ENCODE measurements at places on chromosomes 1 and 21.

GRCh38 chr1:24535021-24535424 is 20.9 kb upstream of the NCMAP start:
- no peak for DNase-seq

GRCh38 chr1:62904856-62905225 is 120.9 kb downstream of the ATG4C start:
- DNase-seq: no peak

- DNase-seq: no peak
These were observed 25.8 kb downstream of the EXOC8 start for GRCh38 chr1:231311720-231312431.

DNA sequence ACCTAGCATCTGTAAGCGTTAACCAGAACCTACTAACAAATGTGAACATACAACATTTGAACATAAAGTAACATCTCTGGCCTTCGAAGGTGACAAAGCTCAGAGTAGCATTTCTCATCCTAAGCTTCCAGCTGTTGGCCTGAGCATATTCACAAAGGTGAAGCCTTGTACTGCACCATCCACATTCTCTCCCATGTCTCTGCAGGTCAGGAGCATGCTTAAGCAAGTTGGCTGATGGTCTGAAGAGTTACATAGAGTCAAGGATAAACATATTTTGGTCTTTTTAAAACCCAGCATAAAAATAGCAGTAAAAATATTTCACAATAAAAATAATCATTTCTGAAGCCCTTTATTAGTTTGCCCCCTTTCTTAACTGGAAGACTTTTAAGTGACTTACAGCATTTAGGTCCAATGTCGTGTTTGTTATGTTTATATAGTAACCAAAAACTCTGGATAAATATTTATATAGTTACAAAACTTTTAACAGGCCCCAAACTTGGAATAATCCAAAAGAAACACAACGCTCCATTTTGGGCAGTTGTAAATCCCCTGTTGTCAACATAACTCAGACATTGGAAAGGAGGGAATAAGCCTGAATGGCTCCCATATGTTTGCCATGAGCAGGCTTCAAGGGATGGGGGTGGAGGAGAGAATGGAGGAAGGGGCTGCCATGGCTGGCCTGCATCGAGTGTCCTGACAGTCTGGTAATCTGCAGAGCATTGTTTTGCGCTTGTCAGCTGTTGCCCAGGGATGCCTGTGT is 42.8 kb upstream of the ENAH start:
- DNase-seq: peak; percentile 76

- DNase-seq: no peak
These were observed 73.1 kb downstream of the KIF1B start for GRCh38 chr1:10283318-10283984.

- no peak for DNase-seq
These were observed 27.6 kb downstream of the SPATA21 start for GRCh38 chr1:16409536-16410152.

GRCh38 chr1:46575300-46575699 is 23.9 kb upstream of the KNCN start:
- DNase-seq: no peak

DNA sequence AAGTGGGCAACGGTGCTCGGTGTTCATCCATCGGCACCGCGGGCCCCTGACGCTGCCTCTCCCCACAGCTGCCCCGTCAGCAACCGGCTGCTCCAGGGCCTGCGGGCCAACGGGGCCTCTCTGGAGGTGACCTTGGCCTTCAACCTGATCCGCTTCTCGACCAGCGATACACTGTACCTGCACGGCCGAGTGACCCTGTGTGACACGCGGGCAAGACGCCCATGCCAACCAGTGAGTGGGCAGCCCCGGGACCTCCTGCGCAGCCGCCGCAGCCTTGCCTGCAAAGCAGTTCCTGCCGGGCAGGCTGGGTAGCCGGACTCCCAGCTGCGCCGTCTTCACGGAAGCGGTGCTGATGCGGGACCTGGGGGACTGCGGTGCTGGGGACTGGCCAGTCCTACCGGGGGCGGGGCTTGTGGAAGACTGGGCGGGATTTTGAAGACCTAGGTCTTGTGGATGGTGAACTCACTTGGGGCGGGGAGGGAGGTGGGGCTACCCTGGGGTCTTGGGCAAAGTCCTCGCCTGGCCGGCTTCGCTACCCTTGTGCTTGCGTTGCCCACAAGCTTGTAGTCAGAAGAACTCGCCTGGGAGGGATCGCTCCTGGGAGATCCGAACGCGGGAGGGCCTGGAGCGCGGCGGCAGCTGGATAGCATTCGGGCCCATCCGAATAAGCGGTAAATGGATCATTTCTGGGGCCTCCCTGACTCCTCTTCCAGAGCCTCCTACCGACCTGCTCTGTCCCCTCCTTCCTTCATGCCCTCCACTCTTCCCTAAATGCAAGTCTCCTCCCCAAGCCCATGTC is 8.8 kb upstream of the CEP85 start:
- no peak for DNase-seq

DNA sequence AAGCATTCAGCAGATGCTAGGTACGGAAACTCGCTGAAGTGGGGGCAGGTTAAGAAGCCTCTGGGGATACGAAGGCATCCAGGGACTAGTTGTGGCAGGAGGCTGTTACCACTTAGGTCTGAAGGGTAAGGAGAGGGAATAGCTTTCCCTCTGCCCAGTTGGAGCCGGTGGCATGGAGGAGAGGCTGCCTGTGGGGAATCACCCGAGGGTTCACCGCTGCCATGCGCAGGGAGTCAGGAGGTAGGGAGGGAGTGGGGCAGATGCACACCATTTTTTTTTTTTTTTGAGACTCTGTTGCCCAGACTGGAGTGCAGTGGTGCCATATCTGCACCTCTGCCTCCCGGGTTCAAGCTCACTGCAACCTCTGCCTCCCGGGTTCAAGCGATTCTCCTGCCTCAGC is 6.1 kb downstream of the PCSK9 start:
- DNase-seq: no peak

GRCh38 chr1:106952776-106953175 is 103.7 kb upstream of the PRMT6 start:
- peak; percentile 22 for DNase-seq

- no peak for DNase-seq
These were observed 4.2 kb downstream of the HTR6 start for GRCh38 chr1:19668888-19669287.

- no peak for DNase-seq
These were observed 1.1 kb downstream of the PUSL1 start for GRCh38 chr1:1309251-1310108.

GRCh38 chr1:118563981-118564951 is 379.2 kb upstream of the SPAG17 start:
- no peak for DNase-seq

DNA sequence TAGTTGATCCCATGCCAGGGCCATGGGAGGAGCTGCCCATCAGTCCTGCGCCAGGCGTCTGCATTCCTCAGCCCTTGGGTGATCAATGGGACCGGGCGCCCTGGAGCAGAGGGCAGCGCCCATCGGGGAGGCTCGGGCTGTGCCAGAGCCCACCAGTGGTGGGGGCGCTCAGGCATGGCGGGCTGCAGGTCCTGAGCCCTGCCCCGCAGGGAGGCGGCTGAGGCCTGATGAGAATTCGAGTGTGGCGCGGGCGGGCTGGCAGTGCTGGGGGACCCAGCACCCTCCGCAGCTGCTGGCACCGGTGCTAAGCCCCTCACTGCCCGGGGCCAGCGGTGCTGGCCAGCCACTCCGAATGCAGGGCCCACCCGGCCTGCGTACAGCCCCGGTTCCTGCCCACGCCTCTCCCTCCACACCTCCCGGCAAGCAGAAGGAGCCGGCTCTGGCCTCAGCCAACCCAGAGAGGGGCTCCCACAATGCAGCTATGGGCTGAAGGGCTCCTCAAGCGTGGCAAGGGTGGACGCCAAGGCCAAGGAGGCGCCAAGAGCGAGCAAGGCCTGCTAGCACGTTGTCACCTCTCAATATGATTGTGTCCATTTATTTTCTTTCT is 238.1 kb upstream of the OLFM3 start:
- DNase-seq: no peak

DNA sequence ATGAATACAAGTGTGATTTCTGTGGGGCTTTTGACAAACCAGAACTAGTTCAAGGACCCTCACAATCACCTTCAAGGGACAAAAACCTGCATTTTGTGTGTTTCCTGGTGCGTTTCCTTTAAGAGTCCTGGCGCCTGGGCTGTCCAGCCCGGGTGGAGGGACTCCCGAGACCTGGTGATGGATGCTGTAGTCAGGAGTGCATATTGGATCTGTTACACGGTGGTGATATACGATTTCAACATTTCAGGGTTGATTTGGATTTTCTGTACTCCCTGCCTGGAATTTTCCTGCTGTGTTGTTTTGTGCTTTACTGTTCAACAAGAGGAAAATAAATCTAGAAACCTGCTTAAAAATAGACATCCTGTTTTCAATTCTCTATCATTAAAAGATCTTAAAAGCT is 162.0 kb downstream of the KIF26B start:
- DNase-seq: no peak

DNA sequence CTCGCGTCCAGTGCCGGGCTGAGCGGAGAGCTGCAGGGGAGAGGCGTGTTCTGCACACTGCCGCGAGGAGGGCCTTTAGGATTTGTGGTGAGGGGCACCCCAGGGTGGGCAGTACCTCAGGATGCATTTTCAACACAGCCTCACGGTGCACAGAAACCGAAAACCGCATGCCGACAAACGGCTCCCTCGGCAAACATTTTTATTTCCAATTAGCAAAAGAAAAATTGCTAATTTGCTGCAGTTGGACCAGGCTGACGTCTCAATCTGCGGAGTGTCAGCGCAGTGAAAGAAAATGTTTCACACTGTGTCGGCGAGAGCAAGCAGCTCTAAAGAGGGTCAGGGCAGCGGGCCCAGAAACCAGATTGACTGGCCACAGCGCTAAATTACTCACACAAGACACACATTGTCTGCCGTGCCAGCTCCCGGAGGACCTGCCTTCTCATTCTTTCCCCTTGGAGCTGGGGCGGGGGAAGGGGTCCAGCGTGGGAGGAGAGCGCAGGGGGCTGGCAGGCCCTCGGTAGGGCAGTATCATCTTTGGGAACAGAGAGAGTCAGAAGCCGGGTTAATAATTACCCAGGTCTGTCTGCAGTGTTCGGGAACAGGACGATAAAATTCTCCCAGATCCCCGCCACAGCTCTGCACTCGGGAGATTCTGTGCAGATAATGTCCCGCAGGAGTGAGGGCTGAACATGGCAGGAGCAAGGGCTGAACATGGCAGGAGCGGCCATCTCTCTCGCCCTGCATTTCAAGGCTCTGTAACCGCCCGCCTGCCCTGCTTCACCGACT is 150.2 kb downstream of the PRDM16 start:
- DNase-seq: peak; percentile 87

DNA sequence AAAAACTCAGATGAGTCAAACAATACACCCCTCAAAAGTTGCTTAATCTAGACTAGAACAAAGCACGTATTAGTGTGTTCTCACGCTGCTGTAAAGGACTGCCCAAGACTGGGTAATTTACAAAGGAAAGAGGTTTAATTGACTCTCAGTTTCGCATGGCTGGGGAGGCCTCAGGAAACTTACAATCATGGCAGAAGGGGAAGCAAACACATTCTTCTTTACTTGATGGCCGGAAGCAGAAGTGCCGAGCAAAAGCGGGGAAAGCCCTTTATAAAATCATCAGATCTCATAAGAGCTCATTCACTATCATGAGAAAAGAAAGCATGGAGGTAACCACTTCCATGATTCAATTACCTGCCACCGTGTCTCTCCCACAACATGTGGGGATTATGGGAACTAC is 10.1 kb downstream of the JAM2 start:
- no peak for DNase-seq

GRCh38 chr1:237138551-237138950 is 96.6 kb downstream of the RYR2 start:
- DNase-seq: no peak

- DNase-seq: no peak
These were observed 72.2 kb upstream of the LYST start for GRCh38 chr1:235938709-235939479.

DNA sequence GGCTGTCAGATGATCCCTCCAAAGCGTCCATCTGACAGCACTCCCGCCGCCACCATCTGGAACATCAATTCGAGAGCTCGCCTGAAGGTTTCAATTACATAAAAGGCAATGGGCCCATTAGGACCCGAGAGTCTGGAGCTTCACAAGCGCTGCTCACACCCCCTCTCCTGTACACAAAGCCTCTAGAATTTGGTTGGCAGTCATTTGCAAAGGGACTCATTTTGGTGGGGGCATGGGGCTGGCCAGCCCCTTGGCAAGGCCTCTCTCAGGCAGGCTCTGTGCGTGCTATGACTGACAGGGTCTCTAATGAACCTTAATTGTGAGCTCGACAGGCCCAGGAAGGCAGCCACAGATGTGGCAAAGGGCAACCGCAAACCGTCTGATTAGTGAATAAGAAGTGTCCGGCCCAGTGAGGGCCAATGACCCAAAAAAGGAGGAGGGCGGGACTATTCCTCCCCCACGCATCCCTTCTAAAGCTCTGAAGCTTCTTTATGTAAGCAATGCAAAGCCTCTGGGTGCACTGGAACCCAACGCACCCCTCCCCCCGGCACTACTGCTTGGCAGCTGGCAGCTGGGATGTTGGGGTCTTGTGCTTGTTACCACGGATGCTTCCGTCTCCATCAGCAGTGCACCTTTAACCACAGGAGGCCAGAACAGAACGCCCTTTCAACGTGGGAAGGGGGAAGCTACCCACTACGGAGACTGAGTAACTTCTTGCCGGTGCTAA is 79.4 kb downstream of the CAPZB start:
- DNase-seq: no peak

DNA sequence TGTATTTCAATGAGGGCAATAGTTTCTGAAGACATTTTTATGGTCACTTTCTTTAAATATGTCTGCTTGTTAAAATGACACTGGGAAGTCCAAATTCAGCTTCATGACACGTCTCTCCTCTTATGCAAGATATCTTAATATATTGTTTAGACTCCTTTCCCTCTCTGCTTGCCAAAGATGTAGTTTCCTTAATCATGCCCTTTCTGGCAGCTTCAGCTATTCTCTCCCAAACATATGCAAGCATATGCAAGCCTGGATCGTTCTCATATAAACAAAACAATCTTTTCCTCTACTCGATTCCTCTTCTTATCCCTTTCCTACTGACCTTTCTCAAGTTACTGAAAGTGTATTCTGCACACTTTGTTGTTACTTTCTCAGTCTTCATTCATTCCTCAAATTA is 372.2 kb downstream of the PTBP2 start:
- no peak for DNase-seq

- DNase-seq: no peak
These were observed 15.1 kb upstream of the AIM2 start for GRCh38 chr1:159091607-159092031.

GRCh38 chr1:3677484-3677883 is 25.2 kb downstream of the TP73 start:
- no peak for DNase-seq

GRCh38 chr1:222790115-222790514 is 24.7 kb upstream of the DISP1 start:
- DNase-seq: no peak

DNA sequence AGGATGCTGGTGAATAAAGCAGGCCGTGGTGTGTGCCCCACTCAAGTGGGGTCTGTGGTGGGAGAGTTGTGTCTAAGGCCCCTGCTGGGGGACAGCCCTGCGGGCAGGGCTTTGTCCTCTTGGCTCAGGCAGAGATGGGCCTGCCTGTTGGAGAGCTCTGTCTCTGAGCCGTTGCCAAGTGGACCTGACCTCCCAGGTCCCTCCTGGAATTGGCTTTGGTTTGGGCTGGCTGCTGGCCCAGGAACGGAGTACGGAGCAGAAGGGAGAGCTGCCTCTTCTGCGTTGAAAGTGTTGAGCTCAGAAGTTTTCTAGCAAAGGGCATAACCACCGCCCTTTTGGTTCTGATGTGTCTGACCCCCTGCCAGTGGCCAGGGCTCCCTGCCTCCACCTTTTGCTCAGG is 153.9 kb downstream of the PEX14 start:
- DNase-seq: no peak

GRCh38 chr21:25501462-25501861 is 105.8 kb downstream of the MRPL39 start:
- no peak for DNase-seq
